ENCODE measurements at places on chromosomes 6 and 20.

- DNase-seq, result no peak
Observed at GRCh38 chr6:70879496-70879895, 77.4 kb downstream of the B3GAT2 start.

GRCh38 chr20:22824077-22824476 lies 211.0 kb upstream of the SSTR4 start:
- DNase-seq, result no peak

GRCh38 chr6:16770701-16771569 lies 9.7 kb upstream of the ATXN1 start:
- DNase-seq, result peak; percentile 57

- DNase-seq, result no peak
Observed at GRCh38 chr6:136587527-136587926, 37.3 kb upstream of the MAP7 start.

DNA sequence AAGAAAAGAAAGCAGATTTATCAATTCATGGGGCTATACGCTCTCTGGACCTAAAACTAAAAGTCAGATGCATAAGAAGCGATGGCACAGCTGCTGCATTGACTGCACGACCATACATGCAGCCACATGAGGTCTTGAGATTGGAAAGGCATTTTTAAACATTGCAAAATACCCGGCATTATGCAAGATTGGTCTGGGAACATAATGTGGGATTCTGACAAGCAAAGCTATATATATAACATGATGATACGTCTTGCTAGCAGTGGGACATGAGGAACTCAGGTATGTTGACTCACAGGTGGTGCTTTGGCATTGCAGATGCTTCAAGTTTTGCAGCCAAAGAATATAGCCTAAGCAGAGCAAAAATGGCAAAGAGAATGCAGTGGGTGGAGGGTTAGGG lies 55.1 kb downstream of the SAMD3 start:
- DNase-seq, result no peak

- DNase-seq, result no peak
Observed at GRCh38 chr6:168765752-168766151, 324.8 kb downstream of the SMOC2 start.

GRCh38 chr6:11848852-11849731 lies 70.5 kb upstream of the ADTRP start:
- DNase-seq, result no peak

GRCh38 chr20:61455508-61456215 lies 203.6 kb downstream of the CDH4 start:
- no peak for DNase-seq

Data from stimulated activated CD4-positive, alpha-beta T cell treated with anti-CD3 and anti-CD28 coated beads, Interleukin-15, amount 100 ng/mL, for 48 hours (primary cell).